Mesenteric fat pad (tissue), 1 donor: ENCODE measurements at places on chromosomes 5 and 9.

DNA sequence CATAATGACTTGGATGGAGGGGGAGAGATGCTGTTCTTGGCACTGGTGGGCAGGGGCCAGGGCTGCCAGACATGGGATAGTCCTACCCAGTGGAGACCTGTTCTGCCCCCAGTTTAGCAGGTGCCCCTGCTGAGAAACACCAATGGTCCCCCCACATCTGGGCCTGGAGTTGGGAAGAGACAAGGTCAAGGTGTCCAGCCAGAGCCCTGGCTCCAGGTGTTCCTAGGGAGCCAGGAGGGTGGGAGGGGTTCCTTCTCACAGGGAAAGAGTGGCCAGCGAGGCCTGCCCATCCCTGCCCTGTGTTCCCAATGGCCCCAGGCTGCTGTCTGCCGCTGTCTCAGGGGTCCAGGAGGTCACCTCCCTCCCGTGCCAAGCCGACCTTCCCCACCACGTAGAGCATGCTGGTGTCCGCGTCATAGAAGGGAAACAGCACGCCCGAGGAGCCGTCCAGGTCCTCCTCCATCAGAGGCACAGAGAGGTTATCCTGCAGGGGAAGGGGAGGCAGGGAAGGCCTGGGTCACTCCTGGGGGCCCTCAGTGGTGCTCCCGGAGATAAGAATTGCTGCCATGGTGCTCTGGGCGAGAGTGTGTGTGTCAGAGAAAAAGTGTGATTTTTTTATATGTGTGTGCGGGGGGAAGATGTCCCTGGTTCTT, 11.7 kb upstream of the TRIM14 start:
- no peak for DNase-seq

DNA sequence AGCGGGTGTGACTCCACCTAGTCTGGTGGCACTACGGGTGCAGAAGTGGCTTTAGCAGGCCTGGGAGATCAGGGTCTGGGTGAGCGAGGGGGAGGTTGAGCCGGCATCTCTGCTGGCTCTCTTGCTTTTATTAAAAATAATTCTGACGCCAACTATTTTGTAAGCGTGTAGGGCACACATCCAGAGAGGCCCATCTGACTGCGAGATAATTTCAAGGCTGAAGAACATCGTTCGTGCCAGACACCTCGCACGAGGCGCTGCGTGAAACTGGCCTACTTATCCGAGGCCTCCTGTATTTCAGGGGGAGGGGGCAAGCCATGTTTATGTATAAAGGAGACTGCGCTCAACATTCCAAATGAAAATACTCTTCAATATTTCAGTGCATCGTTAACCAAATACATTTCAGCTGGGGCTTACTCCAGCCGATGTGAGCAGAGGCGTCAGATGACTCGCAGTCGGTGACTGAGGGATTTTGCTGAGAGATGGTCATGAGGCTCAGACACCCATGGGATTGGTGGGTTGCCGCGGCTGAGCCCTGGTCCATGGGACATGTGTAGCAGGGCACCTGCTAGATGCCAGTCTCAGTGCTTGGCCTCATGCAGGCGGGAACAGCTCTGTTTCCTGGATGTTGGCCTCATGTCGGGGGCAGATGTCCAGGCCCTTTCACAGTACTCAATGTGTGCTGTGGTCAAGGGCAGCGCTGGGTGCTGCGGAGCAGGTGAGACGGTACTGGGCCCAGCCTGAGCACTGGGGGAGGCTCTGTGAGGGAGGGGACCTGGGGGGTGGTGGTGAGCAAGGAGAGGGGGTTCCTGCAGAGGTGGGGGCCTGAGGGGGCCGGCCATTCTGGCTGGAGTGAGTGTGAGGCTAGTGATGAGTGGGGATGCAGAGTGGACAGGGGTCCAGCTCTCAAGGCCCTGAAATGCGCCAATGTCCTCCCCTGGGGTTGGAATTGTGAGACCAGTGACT, 201.5 kb downstream of the DAB2IP start:
- no peak for DNase-seq

- DNase-seq = no peak
These were observed 240.7 kb upstream of the DAPK1 start for GRCh38 chr9:87256973-87257372.

DNA sequence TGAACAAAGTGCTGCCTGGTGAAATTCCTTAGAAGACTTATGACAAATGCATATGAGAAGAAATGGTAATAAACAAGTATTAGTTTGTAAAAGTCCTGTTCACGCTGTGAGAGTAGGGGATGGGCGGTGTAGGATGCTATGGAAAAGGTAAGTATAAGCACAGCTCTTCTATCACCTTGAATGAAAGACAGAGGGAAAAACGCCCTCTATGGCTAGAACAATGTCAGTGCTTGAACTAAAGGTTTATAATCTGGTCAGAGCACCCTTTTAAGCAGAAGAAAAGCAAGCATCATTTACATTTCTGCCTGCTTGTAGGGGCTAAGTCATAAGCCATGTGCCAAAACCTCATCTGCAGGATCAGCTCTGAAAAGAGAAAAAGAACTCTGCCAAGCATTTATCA, 115.2 kb downstream of the LHFPL2 start:
- DNase-seq = no peak

- DNase-seq = no peak
These were observed 6.2 kb downstream of the SKP2 start for GRCh38 chr5:36158144-36158543.

DNA sequence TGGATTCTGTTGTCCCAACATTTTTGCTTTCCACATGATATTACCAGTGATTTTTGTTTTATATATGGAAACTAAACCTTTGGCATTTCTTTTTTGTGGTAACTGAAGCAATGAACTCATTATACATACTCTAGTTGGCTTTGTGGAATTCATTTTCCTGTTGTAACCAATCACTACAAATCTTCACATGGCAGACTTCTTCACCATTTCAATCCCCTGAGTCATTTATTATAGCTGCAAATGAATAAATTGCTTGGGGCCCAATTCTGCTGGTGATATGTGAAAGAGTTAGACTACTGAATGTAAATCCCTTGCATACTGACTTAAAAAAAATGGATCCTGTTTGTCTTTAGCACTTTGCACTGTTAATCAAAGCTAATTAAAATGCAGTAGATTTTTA, 1709.6 kb upstream of the WWC1 start:
- no peak for DNase-seq

DNA sequence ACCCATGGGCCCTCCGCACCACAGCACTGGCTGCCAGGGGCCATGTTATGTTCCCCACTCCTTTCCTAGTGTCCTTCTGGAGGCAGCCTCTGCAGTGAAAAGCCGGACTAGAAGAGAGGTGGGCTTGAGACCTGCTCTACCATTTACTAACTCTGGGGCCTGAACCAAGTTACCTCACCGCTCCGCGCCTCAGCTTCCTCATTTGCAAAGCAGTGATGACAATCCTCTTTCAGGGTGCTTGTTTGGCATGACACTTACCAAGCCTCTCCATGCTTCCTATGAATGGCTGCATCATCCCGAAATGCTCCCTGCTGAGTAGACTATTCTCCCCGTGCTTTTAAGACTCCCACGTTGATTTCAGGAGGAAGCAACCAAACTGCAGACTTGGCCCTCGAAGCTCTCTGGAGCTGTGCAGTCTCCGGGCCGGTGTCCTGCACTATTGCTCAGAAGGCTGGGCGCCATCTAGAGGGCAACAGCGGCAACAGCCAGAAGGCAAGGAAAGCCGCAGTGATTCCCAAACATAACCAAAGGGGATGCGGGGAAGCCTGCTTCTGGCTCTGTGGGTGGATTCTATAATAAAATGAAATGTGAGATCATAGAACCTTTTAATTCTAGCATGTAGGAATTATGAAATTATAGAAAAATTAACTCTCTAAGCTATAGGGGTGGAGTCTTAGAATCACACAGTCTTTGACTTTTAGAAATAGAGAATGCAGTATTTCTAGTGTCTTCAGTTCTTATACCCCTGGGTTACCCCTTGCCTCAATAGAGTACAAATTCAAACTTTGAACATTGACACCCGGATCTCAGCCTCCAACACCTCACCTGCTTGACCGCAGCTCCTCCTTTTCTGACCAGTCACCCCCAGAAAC, 599.8 kb upstream of the BRINP1 start:
- DNase-seq = no peak

- no peak for DNase-seq
These were observed 31.0 kb upstream of the IL17B start for GRCh38 chr5:149410071-149410470.

GRCh38 chr9:133120501-133121197, 391 bp downstream of the RALGDS start:
- DNase-seq = no peak

DNA sequence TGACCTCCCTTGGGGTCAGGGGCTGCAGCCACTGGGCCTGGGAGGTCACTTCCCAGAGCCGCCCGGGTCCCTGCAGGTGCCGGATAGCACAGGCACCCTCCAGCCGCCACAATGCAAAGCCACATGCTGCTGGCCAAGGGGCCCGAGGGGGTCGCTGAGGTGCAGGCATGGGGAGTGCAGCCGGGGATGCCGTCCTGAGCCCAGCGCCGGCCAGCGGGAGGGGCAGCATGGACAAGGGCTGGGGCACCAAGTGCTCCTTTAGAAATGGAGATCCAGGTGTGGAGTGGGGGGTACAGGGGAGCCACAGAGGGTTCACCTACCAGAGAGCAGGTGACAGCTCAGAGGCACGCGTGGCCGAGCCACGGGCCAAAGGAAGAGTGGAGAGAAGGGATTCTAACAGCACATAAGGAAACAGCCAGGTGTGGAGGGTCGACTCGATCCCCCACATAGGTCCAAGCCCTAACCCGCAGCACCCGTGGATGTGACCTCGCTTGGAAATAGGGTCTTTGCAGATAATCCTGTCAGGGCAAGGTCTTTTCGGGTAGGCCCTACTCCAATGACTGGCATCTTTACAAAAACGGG, 24.7 kb downstream of the ZDHHC11B start:
- peak; percentile 95 for DNase-seq

GRCh38 chr9:76761448-76761847, 2.8 kb upstream of the PCA3 start:
- DNase-seq = no peak

GRCh38 chr9:127117801-127118200, 4.6 kb downstream of the ANGPTL2 start:
- DNase-seq = no peak

DNA sequence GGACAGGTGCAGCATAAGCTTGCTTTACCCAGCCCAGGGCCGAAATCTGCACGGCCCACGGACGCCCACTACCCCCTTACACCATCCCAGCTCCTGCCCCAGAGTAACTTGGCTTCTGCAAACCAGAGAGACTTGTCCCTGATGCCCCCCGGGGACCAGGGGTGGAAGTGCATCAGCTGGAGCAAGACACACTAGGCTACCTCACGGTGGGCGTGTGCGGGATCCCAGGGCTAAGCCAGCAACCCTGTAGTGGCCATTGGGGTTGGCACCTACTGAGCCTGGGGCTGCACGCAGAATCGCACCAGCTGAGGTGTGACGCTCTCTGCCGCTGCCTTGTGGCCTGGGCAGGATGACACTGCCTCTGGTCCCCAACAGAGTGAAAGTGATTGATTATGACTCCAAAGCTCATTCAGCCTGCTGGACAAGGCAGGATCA, 6.1 kb upstream of the ZNF79 start:
- no peak for DNase-seq

DNA sequence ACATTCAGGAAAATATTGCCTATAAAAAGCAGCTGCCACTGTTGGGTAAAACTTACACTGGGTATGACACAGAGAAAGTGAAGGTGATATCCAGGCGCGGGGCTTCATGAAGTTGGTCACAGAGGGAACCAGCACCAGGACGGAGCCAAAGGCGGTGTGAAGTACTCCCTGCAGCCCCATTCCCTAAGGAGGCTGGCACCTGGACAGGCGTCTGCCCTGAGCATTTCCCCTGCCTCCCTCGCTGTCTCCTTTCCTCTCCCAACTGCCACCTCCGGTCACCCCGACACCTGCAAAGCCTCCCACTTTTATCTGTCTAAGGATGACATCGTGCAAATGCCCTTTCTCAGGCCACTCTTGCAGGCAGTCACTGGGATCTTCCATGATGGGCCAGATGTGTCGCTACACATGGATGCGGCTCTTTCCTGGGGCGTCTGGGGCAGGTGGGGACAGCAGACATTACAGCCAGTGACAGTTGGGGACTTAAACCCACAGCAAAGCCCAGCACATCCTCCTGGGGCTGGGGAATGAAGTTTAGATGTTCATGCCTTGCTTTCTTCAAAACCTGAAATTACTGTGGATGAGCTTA, 367.7 kb upstream of the IRX4 start:
- no peak for DNase-seq

GRCh38 chr5:14039063-14039462, 94.6 kb upstream of the DNAH5 start:
- no peak for DNase-seq

DNA sequence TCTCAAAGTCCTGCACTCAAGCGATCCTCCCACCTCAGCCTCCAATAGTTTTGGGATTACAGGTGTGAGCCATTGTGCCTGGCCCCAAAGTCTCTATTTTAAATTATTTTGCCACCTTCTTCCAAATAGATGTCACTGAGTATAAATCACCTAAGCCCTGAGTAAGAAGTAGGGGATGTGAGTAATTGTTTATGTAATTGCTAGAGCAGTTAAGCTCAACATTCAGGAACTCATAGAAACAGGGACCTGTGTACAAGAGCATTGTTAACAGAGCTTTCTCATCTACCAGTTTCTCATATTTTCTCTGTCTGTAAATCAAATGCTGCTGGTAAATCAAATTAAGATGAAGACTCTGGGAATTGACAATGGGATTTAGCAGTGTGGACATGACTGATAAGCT, 26.3 kb downstream of the CDK7 start:
- DNase-seq = no peak
